ENCODE measurements at places on chromosomes 7 and 10.

- no peak for DNase-seq
Observed at GRCh38 chr7:128890306-128891109, 20.0 kb downstream of the KCP start.

DNA sequence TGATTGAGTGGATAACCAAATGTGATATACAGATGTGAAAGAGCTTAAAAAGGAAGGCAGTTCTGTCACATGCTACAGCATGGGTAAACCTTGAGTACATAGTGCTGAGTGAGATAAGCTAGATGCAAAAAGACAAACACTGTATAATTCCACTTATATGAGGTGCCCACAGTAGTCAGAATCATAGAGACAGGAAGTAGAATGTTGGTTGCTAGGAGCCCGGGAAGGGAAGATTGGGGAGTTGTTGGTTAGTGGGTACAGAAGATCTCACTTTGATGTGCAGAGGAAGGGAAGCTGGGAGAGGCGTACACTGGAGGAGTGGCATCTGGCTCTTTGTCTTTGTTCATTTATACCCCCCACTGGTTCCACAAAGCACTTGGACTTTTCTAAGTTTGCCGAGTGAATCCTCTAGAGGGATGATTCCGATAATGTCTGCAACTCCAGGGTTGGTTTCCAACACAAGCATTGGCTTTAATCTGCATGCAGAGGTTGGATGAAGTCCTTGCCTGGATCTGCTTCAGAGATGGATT lies 39.5 kb downstream of the TSPAN14 start:
- DNase-seq: no peak

- no peak for DNase-seq
Observed at GRCh38 chr10:4344492-4344994, 481.5 kb upstream of the AKR1E2 start.

DNA sequence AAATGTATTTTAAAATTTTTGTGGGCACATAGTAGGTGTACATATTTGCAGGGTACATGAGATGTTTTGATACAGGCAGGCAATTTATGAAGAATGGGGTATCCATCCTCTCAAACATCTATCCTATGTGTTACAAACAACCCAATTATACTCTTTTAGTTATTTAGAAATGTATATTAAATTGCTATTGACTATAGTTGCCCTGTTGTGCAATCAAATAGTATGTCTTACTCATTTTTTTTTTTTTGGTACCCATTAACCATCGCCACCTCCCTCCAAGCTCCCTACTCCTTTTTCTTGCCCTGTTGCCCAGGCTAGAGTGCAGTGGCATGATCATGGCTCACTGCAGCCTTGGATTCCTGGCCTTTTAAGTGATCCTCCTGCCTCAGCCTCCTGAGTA lies 128.1 kb downstream of the BAMBI start:
- DNase-seq: no peak

DNA sequence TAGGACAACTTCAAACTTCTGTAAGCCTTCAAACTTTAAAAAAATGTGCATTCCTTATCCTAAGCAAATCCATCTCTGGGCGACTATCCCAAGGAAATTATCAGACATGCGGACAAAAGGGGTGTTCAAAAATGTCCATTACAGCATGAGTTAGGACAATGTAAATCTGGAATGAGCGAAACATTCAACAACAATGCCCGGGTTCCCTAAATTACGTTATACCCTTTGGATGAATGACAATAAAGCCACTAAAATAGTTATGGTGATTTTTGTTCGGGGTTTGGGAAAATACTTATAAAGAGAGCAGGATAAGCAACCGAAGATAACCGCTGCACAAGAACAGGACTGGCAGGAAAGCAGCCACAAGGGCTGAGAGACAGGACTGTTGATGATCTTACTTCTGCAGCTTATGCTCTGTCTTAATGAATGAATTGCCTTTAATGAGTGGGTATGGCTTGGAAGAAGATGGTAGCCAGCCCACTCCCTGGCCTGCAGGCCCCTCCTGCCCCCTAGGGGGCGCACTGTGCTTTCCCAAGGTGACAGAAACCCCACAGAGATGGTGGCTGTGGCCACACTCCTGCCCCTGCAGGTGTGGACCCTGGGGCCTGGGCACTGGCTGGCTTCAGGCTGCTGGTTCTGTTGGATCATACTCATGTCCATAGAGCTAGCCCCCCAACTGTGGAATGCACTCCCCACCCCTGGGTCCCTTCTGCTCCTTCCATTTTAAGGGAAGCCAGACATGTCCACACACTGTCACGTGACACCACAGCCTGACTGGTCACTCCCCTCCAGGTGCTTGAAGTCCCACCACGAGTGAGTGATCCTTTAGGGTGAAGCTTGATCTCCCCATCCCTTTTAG lies 45.0 kb downstream of the ZCCHC24 start:
- peak; percentile 23 for DNase-seq

DNA sequence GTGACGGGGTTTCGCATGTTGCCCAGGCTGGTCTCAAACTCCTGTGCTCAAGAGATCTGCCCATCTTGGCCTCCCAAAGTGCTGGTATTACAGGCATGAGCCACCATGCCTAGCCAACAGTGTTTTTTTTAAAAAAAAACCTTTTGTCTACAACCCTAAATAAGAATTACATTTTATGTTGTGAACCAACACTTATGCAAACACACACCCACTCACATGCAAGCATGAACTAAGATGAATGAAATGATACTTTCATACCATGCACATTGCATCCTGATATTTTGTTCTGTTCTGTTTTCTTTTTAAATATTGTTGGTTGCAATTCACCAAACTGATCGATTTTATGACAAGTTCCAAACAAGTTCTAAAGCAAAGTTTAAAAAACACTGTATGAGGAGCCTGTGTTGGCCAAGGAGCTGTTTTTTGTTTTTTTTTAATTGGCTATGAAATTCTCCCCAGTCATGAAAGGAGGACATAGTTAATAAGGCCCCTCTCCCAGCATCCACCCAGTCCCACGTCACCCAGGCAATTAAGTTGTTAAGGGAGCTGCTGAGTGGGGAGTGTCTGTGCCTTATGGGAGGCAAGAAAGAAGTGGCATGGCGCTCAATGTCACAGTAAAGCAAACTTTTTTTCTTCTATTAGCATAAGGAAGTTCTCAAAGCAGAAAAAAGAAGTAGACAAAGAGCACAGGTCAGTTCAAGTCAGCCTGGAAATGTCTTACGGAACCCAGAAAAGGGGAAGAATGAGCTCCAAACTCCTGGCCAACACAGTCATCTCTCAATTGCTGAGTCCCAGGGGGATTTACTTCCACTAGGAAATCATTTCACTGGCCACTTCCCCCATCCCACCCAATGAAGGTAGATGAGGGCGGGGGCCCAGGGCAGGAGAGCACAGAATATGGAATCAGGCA lies 50.1 kb downstream of the NOD1 start:
- no peak for DNase-seq

DNA sequence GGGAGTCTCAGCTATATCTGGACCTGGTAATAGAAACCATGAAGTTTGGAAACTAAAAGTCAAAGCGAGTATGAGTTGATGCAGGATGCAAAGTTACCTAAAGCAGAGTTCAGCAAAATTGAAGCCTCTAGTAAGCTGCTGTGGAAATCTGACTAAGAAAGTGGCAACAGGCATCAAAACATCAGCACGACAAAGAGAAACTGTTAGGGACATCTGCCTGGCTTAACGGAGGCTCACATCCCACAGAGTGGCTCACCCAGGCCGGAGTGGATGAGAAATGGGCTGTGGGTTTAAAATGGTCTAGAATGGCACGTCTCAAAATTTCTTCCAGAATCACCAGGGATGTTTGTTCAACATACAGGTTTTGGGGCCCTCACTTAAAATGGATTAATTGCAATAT lies 164.1 kb upstream of the NPY start:
- no peak for DNase-seq

DNA sequence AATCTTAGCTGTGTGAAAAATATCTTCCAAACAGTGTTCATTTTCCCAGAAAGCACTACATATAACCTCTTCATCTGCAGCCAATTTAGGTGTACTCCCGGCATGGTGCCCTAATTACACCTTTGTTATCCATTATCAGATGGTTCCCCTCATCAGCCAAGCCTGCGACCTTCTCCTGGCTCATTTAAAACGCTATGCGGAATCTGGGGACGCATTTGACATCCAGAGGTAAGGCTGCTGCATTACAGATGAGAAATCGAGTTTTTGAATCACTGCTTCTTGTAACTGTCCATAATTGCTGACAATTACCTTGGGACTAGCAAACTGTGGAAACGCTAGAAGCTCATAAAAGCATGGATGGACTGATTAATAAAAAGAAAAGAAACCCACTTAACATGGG lies 109.5 kb downstream of the PARP12 start:
- DNase-seq: no peak

GRCh38 chr7:53476566-53476965 lies 441.1 kb downstream of the POM121L12 start:
- DNase-seq: no peak

DNA sequence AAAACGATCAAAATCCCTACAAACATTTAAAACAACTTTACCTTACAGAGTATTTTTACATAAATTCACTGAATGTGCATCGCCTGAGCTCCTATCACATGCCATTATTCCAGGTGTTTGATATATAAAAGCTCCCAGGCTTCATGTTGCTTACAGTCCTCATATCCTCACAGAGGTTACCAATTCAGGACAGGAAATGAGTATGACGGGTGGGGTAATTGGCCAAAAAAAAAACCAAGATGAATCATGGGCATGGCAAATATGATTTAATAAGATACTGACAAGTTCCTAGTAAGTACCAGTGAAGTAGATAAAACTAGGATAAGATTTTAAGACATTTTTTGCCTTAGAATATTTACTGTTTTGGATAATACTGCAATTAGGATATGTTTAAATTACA lies 135.8 kb downstream of the KMT2E start:
- DNase-seq: no peak

- no peak for DNase-seq
Observed at GRCh38 chr7:1123715-1124114, 35.8 kb downstream of the GPER1 start.

GRCh38 chr7:74231232-74231590 lies 21.4 kb downstream of the LAT2 start:
- DNase-seq: no peak

DNA sequence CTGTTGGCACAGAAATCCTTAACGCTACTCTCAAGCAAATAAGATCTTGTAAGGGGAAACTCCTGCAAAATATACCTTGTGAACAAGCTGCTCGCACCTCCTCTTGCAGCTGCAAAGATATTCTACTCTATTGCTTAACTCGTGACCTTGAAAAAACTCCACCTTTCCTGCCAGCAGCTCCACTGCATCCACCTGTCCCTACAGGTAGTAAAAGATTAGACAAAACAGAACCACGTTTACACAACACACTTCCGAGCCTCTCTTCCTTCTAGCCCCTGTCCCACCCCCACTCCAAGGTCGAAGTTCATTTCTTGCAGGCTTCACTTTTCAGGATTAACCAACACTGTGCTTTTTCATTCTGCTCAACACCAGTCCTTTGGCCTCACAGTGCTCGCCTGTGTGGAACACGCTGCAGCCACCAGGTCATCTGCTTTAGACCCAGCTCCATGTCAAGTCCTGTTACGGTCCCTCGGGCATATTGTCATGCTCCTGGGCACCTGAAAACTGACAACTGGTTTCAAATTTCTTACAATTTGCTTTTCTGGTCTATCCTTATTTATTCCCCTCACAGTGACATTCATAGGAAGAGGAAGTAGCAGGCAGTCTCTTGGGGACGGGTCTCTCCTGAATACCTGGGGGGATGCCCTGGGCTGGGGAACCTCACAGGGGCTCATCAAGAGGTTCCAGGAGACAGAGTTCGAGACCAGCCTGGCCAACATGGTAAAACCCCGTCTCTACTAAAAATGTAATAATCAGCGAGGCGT lies 165.8 kb upstream of the KLF14 start:
- no peak for DNase-seq

DNA sequence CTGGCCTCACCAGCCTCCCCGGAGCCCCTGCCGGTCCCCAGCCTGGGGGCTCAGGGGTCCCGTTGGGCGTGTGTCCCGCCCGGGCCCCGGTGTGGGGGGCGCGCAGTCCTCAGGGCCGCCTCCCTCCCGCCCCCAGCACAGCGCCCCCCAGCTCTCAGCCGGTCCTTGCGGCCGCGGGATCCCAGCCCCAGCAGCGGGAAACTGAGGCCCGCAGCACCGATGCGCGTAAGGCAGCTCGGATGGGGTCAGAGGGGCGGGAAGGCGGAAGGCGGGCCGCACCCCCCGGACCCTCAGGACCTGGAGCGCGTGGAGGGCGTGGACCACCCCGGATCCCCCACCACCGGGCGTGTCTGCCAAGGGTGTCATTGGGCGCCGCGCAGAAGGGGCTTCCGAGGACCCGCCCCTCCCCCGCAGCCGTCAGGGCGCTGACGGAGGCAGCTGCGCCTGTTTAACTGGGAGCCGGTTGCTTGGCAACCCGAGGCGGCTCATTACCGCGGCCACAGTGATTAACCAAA lies 14.9 kb downstream of the UNCX start:
- no peak for DNase-seq

- DNase-seq: no peak
Observed at GRCh38 chr10:123229927-123230630, 75.9 kb downstream of the BUB3 start.

GRCh38 chr7:30917216-30917893 lies 5.7 kb downstream of the AQP1 start:
- DNase-seq: no peak

GRCh38 chr10:60175441-60175971 lies 214.2 kb downstream of the ANK3 start:
- DNase-seq: no peak

GRCh38 chr7:101650579-101651081 lies 21.5 kb upstream of the MYL10 start:
- no peak for DNase-seq

- no peak for DNase-seq
Observed at GRCh38 chr10:124126145-124126982, 33.0 kb upstream of the CHST15 start.

DNA sequence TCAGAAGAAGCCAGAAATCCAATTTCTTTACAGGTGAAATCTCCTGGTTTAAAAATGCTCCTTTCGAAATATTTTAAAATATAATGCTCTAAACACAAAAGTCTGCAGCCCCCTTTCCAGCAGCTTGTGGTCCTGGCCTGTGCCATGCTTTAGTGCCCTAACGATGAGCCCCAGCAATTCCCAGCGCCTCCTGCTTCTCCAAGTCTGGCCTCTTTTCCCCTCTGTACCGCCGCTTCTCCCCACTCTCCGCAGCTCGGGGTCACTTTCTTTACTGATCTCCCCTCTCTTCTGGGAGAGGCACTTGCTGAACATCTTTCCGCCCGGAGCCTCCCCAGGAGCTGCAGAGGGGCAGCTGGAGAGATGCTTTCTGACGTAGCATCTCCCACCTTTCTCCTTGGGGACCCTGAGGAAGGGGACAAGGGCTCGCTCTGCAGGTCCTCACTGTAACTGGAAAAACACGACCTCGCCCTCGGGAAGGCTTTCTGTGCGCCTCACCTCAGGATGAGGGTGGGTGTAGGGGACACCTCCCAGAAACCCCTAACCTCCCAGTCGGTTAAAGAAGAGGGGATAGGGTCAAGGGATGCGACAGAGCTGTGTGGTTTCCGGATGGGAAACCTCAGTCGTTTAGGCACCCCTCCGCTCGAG lies 565 bp upstream of the INA start:
- no peak for DNase-seq
